ENCODE measurements at places on chromosomes 16 and 17. TPM values are rescaled to one million over a fixed set of nuclear protein-coding genes. Genes with fewer than 3 reads are reported as not detected.

DNA sequence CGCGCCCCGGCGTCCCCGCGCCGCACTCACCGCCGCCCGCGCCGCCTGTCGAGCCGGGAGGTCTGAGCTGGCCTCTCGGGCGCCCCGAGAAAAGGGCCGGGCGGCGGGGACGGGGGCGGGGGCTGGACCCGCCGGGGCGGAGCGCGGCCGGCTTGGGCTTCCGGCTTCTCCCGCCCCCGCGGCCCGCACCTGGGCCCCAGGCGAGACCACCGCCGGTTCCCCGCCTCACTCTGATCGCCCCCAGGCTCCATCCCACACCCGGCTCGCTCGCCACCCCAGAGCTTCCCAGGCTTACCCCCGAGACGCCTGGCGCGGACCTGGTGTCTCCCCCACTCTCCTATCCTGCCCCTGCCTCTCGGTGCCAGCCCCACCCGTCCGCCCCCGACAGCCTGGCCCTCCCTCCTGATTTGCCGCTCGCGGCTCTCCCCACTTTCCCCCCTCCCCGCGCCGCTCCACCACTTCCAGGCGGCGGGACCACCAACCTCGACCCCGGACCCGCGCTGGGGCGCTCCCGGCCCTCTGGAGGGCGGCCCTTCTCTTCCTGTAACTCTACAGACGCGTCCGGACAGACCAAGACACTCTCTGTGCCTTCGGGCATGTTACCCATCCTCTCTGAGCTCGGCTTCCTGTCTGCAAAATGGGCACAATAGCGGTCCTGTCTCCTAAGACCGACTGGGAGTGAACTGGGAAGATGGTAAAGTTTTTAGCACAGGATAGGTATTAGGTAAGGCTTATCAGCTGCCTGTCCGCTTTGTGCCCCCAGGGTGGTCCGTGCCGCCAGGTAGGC is at the start of gene LITAF:
LITAF (minus strand) TSS at position 64 of the 787 bp plus-strand sequence. CDS start 30,189 bp downstream, outside the sequence.
- peak; percentile 66 for DNase-seq

DNA sequence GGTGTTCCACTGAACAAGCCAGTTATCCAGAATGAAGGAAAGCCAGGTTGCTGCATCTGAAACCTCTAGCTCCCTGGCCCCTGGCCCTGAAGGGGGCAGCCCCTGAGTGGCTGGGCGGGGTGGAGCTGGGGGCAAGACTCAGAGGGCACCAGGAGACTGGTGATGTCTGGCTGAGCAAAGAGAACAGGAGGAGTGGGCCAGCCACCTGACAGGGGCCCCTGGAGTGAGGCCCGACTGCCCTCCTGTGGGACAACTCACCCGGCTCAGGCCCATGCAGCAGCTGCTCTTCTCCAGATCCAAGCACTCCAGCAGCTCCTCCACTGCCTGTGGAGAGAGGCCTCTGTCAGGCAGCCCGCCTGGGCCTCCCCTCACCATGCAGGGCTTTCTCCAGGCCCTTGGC is 60.4 kb downstream of the PIPOX start:
- no peak for DNase-seq

The TERB1 gene
- 0.11 TPM for polyA plus RNA-seq

The FOXJ1 gene
- polyA plus RNA-seq = not detected

DNA sequence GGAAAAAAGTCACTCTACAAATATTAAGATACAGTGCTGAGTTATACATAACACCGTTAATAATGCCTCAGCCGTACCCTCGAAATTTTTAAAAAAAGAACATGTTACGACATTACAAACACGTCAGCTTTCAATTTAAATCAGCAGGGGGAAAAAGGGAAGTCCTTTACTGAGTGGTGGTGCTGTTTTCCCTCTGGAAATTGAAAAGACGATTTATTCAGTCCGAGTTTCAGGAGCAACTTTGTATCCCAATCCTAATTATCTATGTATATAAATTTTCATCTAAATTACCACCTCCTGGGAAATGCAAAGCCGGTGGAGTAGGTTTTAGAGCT is 1.3 kb downstream of the NETO2 start:
- no peak for DNase-seq

The KRT10 gene
- 191 TPM for polyA plus RNA-seq

DNA sequence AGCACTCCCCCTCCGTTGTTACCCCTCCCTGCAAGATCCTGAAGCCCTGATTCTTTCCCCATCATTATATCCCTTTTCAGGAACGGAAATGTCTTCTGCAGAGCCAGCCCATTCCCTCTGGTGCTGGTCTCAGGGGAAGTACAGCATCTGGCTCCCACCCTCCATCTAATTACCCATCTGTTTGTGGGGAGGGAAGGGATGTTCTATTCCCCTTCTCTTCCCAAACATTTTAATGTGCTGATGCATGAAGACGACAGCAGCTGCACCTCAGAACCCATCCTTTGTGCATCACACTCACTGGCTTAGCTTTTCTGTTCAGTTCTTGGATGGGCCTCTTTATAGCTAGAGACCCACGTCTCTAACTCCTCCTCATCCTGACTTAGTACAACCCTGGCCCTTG is 367.2 kb downstream of the CDH13 start:
- DNase-seq = no peak

GRCh38 chr17:68993112-68993511 is 37.9 kb upstream of the ABCA8 start:
- DNase-seq = no peak

The SULT1A2 gene
- polyA plus RNA-seq = 0.44 TPM

- DNase-seq = peak; percentile 44
Measured at GRCh38 chr16:57651344-57652333, 16.5 kb upstream of the ADGRG3 start.

The CLEC18A gene
- polyA plus RNA-seq = not detected

The EFCAB3 gene
- polyA plus RNA-seq = not detected

GRCh38 chr16:52925143-52925542 is 127.6 kb downstream of the CHD9NB start:
- DNase-seq = no peak

- DNase-seq = no peak
Measured at GRCh38 chr17:65070620-65071019, 14.1 kb upstream of the GNA13 start.

GRCh38 chr16:57084996-57085395 is 7.4 kb upstream of the CPNE2 start:
- DNase-seq = no peak

The ATP1B2 gene
- polyA plus RNA-seq = not detected

GRCh38 chr17:29954405-29954804 is 13.0 kb downstream of the EFCAB5 start:
- no peak for DNase-seq

- DNase-seq = no peak
Measured at GRCh38 chr17:78844301-78845005, 3.8 kb upstream of the USP36 start.

DNA sequence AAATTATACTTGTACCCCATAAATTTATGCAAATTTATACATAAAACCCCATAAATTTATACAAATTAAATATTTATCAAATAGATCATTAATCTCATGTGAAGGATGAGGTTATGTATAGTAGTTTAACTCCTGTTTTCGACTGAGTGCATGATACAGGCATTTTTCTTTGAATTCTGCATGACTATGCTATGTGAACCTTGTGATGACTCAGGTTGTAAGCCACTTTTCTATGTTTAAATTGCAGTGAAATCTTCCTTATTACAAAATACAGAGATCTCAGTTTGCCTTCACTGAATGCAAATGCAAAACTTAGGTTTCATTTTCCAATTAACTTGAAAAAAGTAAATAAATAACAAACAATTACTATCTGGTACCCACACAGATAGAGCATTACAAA is 843.7 kb downstream of the CDH11 start:
- no peak for DNase-seq
